ENCODE measurements at places on chromosomes 7 and 10.
A peak's percentile ranks its signal among the peaks of the same experiment; 100 is the strongest.

DNA sequence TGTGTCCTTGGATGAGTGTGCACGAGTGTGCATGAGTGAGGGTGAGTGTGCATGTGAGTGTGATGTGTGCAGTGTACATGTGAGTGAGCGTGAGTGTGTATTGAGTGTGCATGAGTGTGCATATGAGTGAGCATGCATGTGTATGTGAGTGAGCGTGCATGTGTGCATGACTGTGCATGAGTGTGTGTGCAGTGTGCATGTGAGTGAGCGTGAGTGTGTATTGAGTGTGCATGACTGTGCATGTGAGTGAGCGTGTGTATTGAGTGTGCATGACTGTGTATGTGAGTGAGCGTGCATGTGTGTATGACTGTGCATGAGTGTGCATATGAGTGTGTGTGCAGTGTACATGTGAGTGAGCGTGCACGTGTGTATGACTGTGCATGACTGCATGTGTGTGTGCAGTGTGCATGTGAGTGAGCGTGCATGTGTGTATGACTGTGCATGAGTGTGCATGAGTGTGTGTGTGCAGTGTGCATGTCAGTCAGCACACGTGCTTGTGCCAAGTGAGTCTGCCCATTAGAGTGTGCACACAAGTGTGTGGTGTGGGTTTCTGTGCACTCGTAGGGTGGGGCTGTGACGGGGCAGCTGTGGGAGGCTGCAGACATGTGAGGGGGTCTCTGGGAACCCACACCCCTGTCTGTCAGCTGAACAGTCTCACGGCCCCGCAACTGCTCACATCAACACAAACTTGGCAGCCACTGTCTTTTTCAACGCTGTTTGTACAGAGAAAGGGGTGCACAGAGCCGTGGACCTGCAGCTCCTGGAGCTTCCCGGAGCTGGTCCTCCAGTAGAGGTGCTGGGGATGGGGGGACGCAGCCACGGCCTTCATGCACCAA is 14.8 kb downstream of the FOXL3 start:
- DNase-seq: peak; percentile 46

DNA sequence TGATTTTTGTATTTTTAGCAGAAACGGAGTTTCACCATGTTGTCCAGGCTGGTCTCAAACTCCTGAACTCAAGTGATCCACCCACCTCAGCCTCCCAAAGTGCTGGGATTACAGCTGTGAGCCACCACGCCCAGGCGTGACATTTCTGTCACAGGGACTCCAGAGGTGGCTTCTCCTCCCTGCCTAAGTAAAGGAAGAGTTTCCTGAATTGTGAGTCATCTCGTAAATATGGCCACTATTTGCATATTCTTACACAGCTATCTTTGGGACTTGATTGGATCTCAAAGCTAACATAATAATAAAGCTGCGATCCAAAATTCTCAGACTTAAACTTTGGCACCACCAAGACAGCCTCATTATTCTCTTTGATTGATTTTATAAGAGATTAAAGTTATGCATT is 50.1 kb downstream of the ADARB2 start:
- DNase-seq: no peak

- no peak for DNase-seq
These were observed 4.9 kb downstream of the CPA4 start for GRCh38 chr7:130297628-130298543.

GRCh38 chr10:28169525-28169924 is 133.3 kb downstream of the MPP7 start:
- DNase-seq: no peak

- DNase-seq: no peak
These were observed 45.5 kb downstream of the GTF2IRD1 start for GRCh38 chr7:74498996-74499834.

DNA sequence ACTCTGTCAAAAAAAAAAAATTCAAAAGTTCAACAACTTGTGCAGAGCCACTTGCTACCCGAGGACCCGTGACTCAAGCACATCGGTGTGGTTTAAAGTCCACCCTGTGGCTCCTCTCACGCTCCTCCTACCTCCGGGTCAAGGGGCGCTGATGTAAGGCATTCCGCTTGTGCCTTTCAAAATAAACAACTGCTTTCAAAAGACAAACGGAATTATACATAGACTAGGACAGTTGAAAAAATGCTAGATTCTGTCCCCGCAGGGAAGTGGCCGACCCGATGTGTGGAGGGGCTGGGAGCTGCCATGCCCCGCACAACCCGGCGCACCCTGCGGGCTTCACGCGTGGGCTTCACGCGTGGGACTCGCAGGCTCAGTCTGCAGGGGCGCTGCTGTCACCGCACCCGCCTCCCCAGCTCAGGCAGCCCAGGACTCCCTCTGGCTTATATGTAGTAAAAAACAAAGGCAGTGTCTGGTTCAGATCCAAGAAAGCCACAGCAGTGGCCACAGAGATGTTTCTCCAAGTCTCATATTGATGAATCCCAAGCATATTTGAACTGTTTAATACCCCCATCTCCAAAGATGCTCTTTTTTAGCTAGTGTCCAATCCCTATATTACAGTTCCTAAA is 239.7 kb upstream of the INHBA start:
- no peak for DNase-seq

- no peak for DNase-seq
These were observed 91.7 kb upstream of the ADCY1 start for GRCh38 chr7:45482451-45482850.

DNA sequence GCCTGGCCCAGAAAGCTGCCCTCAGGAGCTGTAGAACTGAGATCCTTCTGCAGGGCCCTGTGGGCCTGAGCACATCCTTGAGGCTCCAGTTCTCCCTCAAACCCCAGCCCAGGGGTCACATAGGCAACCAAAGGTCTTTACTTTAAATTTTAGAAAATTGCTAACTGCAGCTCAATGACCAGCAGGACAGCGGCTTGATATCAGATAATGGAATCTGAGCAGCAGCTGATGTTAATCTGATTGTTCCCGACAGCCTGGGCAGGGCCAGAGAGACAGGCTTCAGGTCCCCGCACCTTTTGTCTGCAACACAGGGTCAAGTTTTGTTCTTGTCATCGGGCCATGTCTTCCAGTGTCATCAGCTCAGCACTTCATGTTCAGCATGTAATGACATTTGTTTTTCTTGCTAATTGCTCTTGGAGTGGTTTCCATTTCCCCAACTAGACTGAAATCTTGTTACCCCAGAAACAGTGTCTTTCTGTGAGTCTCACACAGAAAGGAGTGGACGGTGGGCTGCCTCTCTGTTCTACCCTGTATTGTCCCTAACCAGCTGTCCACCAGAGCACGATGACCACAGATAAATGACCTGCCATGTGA is 91.0 kb downstream of the PAXIP1 start:
- DNase-seq: no peak

GRCh38 chr10:87715552-87716347 is 56.1 kb downstream of the PAPSS2 start:
- DNase-seq: no peak

GRCh38 chr7:128783143-128783861 is 7.7 kb upstream of the OPN1SW start:
- no peak for DNase-seq

DNA sequence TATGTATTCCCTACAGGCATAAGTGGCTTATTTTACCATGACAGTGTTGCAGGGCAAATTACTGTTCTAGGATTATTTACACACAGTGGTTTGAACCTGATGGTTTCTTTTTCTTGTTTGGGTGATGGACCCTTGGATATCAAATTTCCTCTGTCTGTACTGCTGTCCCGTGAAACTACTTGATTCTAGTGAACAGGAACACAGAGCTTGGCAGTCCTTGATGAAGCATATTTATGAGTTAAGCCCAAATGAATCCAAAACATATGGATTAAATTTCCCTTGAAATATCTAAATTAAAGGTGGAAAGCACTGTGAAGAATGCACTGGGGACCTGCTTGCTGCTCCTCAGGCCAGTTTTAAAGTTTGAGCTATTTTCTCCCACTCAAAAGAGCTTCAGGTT is 635.3 kb downstream of the INHBA start:
- DNase-seq: no peak

DNA sequence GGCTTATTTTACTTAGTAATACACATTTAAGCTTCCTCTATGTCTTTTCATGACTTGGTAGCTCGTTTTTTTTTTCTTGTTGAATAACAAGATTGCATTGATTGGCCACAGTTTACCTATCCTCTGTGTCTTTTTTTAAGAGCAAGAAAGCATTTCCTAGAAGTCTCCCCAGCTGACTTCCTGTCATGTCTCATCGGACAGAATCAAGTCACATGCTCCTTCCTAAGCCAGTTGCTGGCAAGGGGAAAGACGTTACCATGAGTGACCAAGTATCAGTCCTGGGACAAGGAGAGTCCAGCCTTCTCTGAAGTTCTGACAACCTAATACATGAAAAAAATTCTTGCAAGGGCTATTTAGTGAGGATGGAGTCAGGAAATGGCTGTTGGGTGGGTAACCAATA is 24.9 kb upstream of the SFRP5 start:
- DNase-seq: no peak

DNA sequence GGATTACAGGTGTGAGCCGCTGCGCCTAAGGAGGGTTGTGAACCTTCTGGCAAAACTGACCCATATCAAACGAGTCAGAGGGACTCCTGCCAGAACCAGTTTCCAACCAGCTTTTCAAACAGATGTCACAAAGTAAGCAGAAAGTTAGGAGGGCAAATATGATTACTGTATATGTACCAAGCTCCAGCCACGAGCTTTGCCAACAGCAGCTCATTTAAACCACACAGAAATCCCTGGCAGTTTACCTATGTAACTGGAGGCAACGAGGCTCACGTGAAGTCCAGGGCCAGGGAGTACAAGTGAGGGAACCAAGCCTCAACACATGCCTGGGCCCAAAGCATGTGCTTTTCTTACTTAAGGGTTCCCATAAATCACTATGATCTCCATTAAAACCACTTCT is 12.5 kb upstream of the DAGLB start:
- no peak for DNase-seq

DNA sequence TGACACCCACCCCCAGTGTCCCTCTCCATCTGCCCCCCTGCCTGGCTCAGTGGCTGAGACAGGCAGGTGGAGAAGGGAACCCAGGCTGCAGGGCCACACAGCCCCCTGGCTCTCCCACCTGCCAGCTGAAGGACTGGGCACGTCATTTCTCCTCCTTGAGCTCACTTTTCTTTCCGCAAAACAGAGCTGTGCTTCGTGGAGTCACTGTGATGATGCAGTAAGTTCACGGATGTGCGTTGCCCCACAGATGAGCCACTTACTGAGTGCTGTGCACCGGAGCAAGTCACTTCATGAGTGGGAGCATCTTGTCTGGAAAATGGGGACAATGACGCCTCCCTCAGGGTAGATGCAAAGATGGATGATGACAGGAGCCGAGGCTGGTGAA is 2.7 kb downstream of the OPN4 start:
- DNase-seq: no peak

- no peak for DNase-seq
These were observed 28.3 kb upstream of the AFAP1L2 start for GRCh38 chr10:114432566-114433093.

- DNase-seq: no peak
These were observed 56.0 kb downstream of the ANKRD7 start for GRCh38 chr7:118280319-118281012.

- DNase-seq: no peak
These were observed 135.8 kb upstream of the TMEM168 start for GRCh38 chr7:112926018-112926417.

GRCh38 chr7:42065942-42066341 is 171.1 kb downstream of the GLI3 start:
- DNase-seq: no peak

DNA sequence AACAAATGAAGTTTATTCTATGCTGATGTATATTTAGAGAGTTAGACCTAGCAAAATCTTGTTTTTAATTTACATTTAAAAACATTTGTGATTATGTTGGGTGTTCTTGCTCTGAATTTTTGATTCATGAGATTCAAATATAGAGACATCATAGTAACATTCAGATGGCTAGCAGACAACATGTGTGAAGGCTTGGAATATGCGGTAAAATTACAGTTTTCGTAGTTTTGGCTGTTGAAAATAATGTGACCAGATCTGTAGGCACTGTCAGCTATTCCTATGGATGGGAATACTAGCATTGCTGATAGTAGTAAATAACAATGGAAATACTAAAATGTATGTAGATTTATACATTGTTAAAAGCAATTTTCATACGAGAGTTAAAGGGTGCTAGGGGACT is 131.9 kb downstream of the KAT6B start:
- no peak for DNase-seq

DNA sequence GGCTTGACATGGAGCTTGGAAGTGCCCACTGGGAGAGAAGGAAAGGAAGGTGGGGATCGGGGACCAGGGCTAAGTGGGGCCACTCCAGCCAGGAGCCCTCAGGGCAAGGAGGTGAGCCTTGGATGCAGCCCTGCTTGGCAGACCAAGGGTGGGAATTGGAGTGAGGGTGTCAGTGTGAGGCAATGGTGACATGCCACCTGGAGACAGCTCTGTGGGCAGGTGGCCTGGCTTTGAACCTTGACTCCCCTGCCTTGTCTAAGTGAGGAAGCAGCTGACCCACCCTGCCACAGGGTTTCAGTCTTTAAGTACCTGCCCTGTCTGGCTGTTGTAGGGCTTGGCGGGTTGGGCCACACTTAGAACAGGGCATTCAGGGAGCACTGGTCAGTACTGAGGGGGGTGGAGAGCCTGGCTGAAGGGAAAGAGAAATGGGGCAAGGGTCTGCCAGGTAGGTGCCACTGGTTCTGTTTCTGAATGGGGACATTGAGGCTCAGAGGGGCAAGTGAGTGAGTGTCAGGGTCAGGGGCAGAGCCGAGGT is 4.8 kb downstream of the RAMP3 start:
- DNase-seq: peak; percentile 15

- no peak for DNase-seq
These were observed 500.5 kb downstream of the PHTF2 start for GRCh38 chr7:78299088-78299487.

GRCh38 chr7:154394804-154395203 is 342.6 kb downstream of the DPP6 start:
- no peak for DNase-seq

DNA sequence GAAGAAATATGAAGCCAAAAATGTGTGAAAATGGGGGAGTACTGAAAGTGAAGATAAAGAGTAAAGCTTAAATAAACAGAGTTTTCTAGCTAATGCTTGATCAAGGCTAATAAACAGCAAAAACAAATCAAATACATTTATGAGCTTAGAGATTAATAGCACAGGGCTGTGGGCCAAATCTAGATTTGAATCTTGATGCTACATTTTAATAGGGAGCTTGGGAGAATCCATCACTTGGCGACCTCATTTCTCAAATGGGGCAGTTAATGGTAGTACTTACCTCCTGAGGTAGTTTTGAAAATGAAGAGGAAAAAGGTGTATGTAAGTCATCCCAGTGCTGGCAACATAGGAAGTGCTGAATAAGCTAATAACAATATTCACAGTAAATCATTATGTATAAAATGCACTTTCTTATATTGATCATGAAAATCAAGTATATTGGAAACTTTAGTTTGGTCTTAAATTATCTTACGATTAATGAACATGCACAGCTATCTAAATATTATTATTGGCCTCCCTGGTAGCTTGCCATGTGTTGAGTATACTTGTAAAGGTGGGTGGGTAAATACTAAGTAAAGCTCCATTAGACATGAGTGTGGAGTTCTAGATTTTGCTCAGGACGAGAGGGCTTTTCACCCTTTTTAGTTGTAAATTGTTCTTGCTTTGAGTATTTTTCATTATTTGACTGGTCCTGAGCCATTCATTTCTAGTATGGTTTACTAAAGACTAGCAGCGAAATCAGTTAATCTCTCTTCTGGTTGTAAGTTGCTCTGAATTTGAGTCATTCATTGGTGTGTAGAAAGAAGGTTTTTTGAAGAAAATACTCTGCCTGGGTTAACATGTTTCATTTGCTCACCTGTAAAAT is 5.1 kb downstream of the BICC1 start:
- DNase-seq: no peak

GRCh38 chr10:29920408-29921070 is 138.8 kb downstream of the JCAD start:
- DNase-seq: no peak

All from RWPE2 (cell line).